Hepatocyte (in vitro differentiated cells): ENCODE measurements at places on chromosomes 2 and 18. TPM values are rescaled to one million over a fixed set of nuclear protein-coding genes. Genes with fewer than 3 reads are reported as not detected.

The DOK6 gene
- 2.0 and 2.6 TPM in 2 replicates for total RNA-seq

- peaks cover 4% of the 10 kb centered on the region for H3K4me1 ChIP-seq
- no peaks in the 10 kb centered on the region for H3K36me3 ChIP-seq
- no peaks in the 10 kb centered on the region for H3K27me3 ChIP-seq
- no peak overlapping the region for H3K27ac ChIP-seq
- DNase-seq = no peak
Measured at GRCh38 chr2:36697424-36698066, 1.0 kb downstream of the VIT start.

GRCh38 chr2:143468341-143468888 lies 339.2 kb downstream of the ARHGAP15 start:
- no peaks in the 10 kb centered on the region for H3K36me3 ChIP-seq
- DNase-seq = no peak
- H3K27ac ChIP-seq = no peak overlapping the region
- no peak overlapping the region for H3K4me3 ChIP-seq
- H3K4me1 ChIP-seq = no peaks in the 10 kb centered on the region

DNA sequence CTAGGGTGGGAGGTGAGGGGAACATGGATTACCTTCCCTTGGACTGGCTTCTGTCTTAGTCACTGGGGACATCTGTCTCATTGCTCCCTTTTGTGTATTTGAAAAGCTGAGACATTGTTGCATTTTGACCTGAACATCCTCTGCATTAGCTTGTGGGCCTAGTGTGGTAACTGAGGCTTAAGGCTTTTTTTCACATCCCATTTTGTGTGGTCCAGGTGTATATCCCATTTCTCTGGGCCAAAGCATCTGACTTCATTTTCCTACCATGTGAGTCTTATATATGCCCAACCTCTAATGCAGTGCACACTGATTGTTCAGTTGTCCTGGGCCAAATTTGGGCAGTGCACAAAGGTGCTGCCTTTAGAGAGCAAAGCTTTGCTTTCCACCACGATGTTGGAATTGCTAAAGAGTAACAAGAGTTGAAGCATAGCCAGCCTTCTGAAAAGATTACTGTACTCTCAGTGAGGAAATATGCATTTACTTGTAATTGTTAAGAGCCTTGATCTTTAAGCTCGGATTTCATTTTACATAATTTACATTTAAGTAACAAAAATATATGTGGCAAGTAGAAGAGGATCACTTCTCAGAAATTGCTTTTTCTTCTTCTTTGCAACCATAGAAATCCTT lies 13.3 kb downstream of the PRKCE start:
- H3K27ac ChIP-seq = no peak overlapping the region
- H3K36me3 ChIP-seq = no peaks in the 10 kb centered on the region
- H3K4me3 ChIP-seq = no peak overlapping the region
- no peaks in the 10 kb centered on the region for H3K27me3 ChIP-seq
- DNase-seq = no peak

DNA sequence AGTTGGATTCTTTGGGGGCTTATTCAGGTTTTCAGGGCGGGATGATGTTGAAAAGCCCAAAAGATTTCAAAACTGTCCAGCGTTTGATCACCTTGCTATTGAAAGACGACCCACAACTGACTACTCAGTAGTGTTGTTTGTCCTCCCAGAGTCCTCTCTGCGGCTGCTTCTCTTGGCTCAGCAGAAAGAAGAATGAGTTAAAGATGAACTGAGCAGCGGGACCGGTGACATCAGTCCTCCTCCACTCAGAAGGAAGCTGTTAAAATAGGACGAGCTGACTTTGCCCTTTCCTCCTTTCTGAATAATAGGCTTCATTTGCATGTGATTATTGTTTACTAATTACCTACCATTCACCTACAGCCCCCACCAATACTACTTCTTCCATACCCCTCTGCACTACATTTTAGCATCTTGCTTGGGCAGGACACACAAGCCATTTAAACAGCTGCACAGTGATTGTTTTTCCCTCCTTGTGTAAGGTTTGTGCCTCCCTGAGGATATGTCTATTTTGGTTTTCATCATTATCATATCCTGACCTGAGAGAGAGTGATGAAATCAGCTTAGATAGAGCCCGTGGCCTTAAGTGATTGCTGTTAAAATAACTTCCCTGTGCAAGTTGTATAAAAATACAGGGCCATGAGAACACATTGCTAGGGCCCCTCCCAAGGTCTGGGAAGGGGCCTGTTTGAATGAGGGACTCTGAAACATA lies 261.8 kb downstream of the FHOD3 start:
- H3K27ac ChIP-seq = no peak overlapping the region
- no peaks in the 10 kb centered on the region for H3K4me1 ChIP-seq
- H3K36me3 ChIP-seq = no peaks in the 10 kb centered on the region
- H3K4me3 ChIP-seq = no peak overlapping the region

The PROC gene
- total RNA-seq = 42.6 and 62.3 TPM in 2 replicates

The PER2 gene
- total RNA-seq = 6.1 and 8.9 TPM in 2 replicates

- no peaks in the 10 kb centered on the region for H3K4me1 ChIP-seq
- H3K27me3 ChIP-seq = no peaks in the 10 kb centered on the region
- H3K27ac ChIP-seq = no peak overlapping the region
- no peak overlapping the region for H3K4me3 ChIP-seq
Measured at GRCh38 chr2:10204326-10205161, 82.0 kb downstream of the RRM2 start.

DNA sequence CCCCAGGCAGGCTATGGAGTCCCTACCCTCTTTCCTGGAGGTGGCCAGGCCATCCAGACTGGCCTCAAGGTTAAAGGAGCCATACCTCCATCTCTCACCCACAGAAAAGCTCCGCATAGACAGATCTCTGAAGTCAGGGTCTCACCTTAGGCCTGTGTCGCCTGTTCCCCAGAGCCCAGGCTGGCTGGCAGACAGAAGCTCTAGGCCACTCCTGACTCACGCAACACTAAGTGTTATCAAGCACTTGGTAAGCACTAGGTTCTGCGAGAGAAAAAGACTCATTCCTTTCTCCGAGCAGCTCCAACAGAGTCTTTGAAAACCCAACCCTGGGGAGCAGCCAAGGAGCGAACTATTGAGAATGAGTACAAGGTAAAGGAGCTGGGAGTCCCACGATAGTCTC lies 6.1 kb downstream of the SMAD7 start:
- H3K4me1 ChIP-seq = peaks cover 72% of the 10 kb centered on the region
- peak; percentile 54 for DNase-seq
- no peaks in the 10 kb centered on the region for H3K36me3 ChIP-seq

DNA sequence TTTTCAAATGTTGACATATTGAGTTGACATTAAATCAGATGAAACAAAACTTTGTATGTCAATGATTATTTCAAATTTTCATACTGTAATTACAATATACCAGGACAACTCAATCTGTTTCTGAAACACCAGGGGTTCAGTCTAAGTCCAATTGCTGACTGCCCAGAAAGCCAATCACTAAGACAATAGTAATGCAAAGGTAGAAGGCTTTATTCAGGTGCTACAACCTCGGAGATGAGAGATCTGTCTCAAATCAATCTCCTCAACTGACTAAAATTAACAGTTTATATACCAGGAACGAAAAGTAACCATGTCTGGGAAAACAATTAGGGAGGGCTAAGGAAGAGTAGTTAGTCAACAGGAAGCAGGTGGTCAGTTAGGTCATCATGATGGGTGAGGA lies 1400.4 kb downstream of the SUCLG1 start:
- no peaks in the 10 kb centered on the region for H3K36me3 ChIP-seq
- no peak for DNase-seq
- no peak overlapping the region for H3K4me3 ChIP-seq
- H3K4me1 ChIP-seq = no peaks in the 10 kb centered on the region

The IMMT gene
- total RNA-seq = 60.1 and 63.2 TPM in 2 replicates

GRCh38 chr2:99689145-99689742 lies 199.4 kb upstream of the REV1 start:
- no peak overlapping the region for H3K4me3 ChIP-seq
- no peaks in the 10 kb centered on the region for H3K4me1 ChIP-seq
- DNase-seq = no peak

DNA sequence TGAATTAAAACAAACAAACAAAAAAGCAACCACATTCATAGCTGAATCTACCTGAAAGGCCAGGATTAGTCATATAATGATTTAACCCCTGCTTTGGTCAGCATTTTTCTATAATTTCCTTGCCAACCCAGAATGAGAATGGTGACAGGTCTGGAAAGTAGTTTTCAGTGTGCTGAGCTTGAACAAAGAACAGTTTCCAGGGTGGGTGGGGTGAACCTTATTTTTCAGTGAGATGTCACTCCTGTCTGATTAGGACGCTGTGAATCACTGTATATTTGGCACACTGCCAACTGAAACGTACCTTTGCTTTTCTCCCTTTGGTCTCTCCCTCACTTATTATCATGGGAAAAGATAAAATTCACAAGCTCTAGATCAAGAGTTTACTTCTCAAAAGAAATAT lies 35.0 kb upstream of the DSC1 start:
- peak overlapping the region; percentile 29 for H3K27ac ChIP-seq
- no peaks in the 10 kb centered on the region for H3K27me3 ChIP-seq
- peak; percentile 50 for DNase-seq
- peaks cover 3% of the 10 kb centered on the region for H3K4me1 ChIP-seq
- H3K36me3 ChIP-seq = no peaks in the 10 kb centered on the region

DNA sequence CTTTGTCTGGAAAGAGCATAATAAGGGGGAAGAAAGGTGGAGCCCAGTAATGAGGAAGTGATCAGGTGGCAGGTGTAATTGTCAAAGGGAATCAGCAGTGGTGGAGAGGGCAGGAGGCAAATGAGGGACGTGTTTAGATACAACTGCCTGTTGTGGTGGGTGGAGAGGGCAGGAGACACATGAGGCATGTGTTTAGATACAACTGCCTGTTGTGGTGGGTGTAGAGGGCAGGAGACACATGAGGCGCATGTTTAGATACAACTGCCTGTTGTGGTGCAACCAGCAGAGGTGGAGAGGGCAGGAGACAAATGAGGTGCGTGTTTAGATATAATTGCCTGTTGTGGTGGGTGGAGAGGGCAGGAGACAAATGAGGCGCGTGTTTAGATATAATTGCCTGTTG lies 173.1 kb downstream of the ANKRD30B start:
- no peak overlapping the region for H3K27ac ChIP-seq
- H3K4me3 ChIP-seq = no peak overlapping the region
- H3K27me3 ChIP-seq = no peaks in the 10 kb centered on the region
- no peaks in the 10 kb centered on the region for H3K4me1 ChIP-seq
